Tongue (tissue), 3 donors: ENCODE measurements at places on chromosomes 16 and 17.

- peak; percentile 77 for DNase-seq
Observed at GRCh38 chr16:63289834-63290460, 1253.7 kb upstream of the CDH8 start.

DNA sequence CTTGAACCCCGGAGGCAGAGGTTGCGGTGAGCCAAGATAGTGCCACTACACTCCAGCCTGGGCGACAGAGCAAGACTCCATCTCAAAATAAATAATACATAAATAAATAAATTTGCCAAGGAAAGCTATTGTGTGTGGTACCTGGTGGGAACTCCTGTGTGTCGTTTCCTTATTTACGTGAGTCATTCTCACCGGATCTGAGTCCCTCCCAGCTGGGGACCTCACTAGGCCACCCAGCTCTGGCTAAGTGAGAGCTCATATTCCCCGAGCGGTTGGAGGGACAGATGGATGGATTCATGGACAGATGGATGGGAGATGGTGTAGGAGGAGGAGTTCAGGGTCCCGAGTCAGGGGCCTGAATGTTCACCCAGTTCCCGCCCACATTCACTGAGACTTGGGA, 22.9 kb upstream of the C1QL1 start:
- no peak for DNase-seq

DNA sequence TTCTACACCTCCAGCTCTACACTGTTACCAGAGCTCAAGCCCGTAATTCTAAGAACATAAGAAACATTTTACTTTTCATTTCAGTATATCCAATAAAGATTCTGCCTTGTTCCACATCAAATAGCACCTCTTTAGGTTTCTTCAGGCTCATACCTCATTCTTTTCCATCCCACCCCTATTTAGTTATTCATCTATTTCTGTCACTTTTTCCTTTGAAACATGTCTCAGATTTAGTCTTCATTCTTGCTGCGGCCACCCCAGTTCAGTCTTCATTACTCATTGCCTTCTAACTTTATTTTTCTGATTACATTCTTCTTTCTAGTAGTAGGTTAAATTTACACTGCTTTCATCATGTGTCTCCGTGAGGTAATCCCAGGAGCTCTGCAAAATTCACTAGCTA, 33.5 kb downstream of the PPM1E start:
- no peak for DNase-seq

GRCh38 chr17:75853433-75853832, 1.7 kb downstream of the WBP2 start:
- no peak for DNase-seq

DNA sequence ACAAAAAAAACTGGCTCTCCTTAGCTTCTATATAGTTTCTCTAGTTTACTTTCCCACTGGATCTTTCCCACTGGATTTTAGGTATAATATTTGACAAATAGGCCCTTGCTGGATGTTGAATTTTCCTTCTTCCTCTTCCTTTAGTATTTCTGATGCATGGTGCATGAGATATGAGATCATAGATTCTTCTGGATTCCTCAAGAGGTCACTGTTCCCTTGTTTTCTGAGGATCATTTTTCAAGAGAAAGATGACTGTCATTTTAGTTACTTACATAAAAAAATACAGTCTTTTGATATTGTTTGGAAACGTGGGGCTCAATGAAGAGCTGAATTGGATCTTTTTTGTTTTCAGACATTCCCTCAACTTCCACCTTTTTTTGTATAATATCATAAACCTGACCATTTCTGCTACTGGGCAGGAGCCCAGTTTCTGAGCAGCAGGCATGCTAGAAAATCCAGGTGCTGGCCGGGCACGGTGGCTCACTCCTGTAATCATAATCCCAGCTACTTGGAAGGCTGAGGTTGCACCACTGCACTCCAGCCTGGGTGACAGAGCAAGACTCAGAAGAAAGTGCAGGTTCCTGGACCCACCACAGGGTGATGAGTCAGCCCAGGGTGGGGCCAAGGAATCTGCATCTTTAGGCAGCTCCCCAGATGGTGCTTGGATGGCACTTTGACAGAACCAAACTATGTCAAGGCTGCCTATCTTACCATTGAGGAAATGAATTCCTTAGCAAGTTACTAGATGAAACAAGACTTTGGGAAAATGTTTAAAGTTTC, 70.3 kb downstream of the SDR42E1 start:
- peak; percentile 67 for DNase-seq

DNA sequence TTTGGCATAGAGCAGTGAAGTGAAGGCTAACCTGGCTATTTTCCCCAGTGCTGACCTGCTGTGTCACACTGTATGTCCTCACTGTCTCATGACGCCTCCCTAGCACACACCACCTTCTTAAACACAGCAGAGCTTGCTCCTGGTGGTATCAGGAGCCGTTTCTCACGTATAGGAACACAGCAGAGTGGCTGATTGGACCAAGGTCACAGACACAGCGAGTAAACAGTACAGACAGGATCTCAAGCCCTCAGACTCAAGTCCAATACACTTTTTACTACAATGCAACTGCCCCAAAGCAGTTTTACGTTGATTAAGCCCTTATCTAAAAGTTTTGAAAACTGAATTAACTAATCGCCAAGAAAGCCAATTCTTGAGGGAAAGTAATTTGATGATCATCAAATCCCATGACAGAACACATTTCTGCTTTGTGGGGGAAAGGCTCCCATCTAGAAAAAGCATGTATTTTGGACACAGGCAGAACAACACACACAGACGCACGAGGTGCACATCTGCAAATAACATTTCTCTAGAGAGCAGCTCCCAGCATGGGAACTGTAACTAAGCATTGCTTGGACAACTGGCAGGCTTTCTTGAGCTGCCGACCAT, 15.2 kb downstream of the ARHGAP17 start:
- peak; percentile 40 for DNase-seq

- no peak for DNase-seq
Observed at GRCh38 chr16:57371494-57372371, 557 bp upstream of the CX3CL1 start.

- no peak for DNase-seq
Observed at GRCh38 chr16:29984764-29985147, 10.7 kb downstream of the HIRIP3 start.

- no peak for DNase-seq
Observed at GRCh38 chr17:30545024-30545423, 67.8 kb downstream of the GOSR1 start.
